ENCODE measurements at places on chromosomes 6 and 20. TPM values are rescaled to one million over a fixed set of nuclear protein-coding genes. Genes with fewer than 3 reads are reported as not detected.

DNA sequence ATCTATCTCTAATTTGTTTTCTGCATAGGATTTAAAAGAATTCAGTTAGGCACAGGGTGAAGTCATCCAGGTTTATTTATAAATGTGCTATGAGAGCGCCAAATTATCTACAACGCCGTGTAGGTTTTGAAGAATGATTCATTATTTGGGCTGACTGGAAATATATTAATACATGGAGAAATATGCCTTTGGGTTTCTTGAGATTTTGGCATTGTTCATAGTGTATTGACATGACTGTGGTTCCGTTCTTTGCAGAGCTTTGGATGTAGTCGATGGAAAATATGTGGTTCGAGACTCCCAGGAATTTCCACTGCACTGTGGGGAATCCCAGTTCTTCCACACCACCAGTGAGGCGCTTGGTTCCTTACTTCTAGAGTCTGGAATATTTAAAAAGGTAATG is 90.9 kb downstream of the CRYBG1 start:
- DNase-seq = no peak

GRCh38 chr6:146265056-146265455 is 236.2 kb downstream of the GRM1 start:
- peak; percentile 32 for DNase-seq

DNA sequence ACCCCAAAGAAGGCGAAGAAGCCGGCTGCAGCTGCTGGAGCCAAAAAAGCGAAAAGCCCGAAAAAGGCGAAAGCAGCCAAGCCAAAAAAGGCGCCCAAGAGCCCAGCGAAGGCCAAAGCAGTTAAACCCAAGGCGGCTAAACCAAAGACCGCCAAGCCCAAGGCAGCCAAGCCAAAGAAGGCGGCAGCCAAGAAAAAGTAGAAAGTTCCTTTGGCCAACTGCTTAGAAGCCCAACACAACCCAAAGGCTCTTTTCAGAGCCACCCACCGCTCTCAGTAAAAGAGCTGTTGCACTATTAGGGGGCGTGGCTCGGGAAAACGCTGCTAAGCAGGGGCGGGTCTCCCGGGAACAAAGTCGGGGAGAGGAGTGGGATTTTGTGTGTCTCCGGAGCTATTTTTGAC is 69.6 kb downstream of the HFE start:
- no peak for DNase-seq

GRCh38 chr6:10315658-10316372 is 99.1 kb downstream of the TFAP2A start:
- no peak for DNase-seq

- DNase-seq = peak; percentile 51
These were observed 38.0 kb downstream of the SCGN start for GRCh38 chr6:25689966-25690365.

DNA sequence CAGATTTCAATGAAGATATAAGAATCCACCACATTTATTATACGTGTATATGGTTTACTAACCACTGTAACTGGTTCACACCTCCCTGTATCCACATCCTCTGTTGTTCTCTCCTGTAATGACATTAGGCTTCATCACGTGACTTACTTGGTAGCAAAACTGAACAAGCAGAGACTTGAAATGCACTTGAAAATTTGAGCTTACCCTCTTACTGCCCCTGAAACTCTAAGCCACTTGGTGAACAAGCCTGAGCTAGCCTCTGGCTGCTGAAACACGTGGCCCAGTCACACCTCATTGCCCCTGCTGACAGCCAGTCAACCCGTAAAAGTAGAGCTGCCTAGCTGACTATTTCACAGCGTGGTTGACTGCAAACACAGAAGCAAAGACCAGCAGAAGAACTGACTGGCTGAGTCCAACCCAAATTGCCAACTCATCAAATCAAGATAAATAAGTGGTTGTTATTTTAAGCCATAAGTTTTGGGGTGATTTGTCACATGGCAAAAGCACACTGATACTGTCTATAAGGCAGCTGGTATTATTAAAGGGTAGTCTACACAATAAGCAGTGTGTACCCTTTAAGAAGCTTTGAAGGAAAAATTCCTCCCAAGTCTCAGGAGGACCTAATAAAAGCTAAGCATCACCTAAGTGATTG is 109.0 kb downstream of the RALGAPA2 start:
- DNase-seq = peak; percentile 97

DNA sequence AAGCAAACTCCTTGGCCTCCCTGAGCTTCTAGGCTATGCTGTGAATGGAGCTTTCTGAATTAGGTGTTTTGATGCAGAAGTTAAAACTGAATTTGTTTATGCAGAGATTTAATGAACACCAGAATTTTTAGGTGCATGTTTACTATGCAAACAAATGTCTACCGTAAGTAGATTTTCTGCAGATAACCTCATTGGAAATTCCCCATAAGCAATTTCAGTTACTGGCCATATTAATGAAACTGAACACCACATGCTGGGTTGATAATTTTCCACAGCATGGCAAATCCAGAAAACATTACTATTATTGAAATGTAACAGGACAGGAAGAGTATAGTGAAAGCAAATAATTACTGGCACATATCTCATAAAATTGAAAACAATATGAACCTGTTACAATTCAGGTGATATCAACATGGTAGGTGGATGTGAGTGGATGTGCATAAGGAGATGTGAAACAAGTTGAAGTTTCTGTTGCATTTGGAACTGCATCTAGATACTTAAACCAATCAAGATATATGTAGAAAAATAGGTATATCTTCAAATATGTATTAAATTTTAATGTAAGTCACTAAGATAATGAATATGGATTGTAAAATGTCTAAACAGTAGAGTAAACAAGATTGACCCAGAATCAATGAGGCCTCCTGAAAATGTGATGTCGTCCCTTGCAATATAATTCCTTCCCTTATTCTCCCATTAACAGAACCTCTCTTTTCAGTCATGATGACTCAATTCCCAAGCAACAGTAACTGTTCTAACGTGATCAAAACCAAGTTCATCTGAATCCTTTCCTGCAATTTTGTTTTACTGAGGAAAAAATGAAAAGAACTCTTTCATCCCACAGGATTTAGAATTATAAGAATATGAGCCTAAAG is 11.0 kb downstream of the PTCHD4 start:
- no peak for DNase-seq

The XKR7 gene
- not detected for total RNA-seq

- DNase-seq = peak; percentile 33
These were observed 29.7 kb upstream of the GNRH2 start for GRCh38 chr20:3013771-3014170.

- no peak for DNase-seq
These were observed 15.0 kb upstream of the TBX18 start for GRCh38 chr6:84779380-84779779.

The ZBTB12 gene
- total RNA-seq = 2.6 TPM

DNA sequence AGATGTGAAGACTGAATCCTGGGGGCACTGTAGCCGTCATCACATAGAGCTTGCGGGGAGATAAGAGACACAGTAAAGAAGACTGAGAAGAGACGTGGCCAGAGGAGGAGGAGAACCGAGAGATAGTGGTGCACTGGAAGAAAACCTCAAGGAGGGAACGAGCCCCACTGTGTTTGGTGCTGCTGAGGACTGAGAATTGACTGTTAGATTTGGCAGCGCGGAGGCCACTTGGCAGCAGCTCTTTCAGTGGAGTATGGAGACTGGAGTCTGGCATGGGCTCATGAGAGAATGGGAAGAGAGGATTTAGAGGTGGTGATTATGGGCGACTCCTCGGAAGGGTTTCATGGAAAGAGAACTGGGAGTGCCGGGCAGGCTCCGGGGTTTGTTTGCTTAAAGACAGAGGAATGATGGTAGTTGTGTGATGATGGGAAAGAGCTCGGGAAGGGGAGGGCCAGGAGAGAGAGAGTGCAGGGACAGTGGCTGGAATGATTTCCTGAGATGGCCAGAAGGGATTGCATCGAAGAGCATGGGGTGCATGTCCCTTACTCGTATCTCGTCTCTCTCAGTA is 18.0 kb downstream of the CDYL start:
- no peak for DNase-seq

The TMEM239 gene
- total RNA-seq = not detected

- DNase-seq = peak; percentile 34
These were observed 65.8 kb downstream of the ADTRP start for GRCh38 chr6:11712760-11713159.

GRCh38 chr6:79634491-79635231 is 3.5 kb downstream of the SH3BGRL2 start:
- no peak for DNase-seq

GRCh38 chr20:17511401-17511800 is 19.8 kb downstream of the BFSP1 start:
- no peak for DNase-seq

Measured in foreskin keratinocyte (primary cell).